Aorta (tissue), 5 donors: ENCODE measurements at places on chromosomes 4 and X.

GRCh38 chrX:2311501-2311900, 189.3 kb downstream of the DHRSX start:
- no peaks in the 10 kb centered on the region for H3K36me3 ChIP-seq
- no peak overlapping the region for H3K27ac ChIP-seq
- DNase-seq = no peak
- no peaks in the 10 kb centered on the region for H3K4me1 ChIP-seq

DNA sequence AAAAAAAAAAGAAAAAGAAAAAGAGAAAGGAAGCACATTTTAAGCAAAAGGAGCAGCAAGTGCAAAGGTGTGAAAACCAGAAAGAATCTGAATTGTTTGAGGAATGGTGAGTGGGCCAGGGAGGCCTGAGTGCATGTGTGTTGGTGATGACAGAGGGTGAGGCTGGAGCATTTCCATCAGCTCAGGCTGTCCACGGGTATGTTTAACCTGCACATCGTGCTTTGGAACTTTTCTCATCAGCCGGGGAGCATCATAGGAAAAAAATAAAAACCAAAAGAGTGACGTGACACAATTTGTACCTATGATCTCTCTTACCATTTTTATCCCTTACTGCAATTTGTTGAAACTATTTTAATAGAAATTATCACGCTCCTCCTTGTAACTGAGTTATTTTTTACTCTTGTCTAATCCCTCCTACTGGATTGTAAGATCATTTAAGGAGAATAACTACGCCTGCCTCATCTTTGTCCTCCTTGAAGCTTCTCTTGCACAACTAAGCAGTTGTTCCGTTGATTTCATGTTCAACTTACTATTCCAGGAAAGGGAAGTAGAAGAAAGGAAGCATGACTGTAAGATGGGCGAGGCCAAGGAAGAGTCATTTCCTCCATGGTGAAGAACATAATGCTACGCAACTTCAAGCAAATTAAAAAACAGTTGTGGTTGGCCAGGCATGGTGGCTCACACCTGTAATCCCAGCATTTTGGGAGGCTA, 7.0 kb downstream of the PALLD start:
- peaks cover 3% of the 10 kb centered on the region for H3K4me1 ChIP-seq
- H3K27ac ChIP-seq = no peak overlapping the region
- no peaks in the 10 kb centered on the region for H3K27me3 ChIP-seq
- no peak for DNase-seq

GRCh38 chr4:100632163-100632562, 114.3 kb upstream of the EMCN start:
- H3K27me3 ChIP-seq = no peaks in the 10 kb centered on the region
- H3K4me1 ChIP-seq = no peaks in the 10 kb centered on the region
- no peaks in the 10 kb centered on the region for H3K36me3 ChIP-seq
- H3K4me3 ChIP-seq = no peak overlapping the region
- no peak overlapping the region for H3K27ac ChIP-seq
- DNase-seq = no peak

DNA sequence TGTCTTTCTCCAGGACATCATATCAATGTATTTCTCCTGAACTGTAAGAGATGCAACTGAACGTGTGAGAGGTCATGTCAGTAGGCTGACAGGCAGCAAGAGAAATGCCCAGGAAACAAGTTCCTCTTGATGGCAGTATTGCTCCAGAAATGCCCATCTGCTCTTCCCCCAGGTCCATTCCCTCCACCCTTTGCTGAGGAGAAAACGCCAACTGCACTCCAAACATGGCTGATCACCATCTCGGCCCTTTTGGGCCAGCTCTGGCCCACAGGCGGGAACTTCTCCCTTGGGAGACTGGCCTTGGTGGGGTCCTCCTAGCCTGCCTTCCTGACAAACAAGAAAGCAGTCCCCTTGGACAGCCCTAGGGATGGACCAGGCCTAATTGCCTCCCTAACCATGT, 276.5 kb upstream of the AGTR2 start:
- no peaks in the 10 kb centered on the region for H3K36me3 ChIP-seq
- H3K27me3 ChIP-seq = no peaks in the 10 kb centered on the region
- no peaks in the 10 kb centered on the region for H3K4me1 ChIP-seq
- H3K27ac ChIP-seq = no peak overlapping the region
- no peak for DNase-seq
- no peak overlapping the region for H3K4me3 ChIP-seq

DNA sequence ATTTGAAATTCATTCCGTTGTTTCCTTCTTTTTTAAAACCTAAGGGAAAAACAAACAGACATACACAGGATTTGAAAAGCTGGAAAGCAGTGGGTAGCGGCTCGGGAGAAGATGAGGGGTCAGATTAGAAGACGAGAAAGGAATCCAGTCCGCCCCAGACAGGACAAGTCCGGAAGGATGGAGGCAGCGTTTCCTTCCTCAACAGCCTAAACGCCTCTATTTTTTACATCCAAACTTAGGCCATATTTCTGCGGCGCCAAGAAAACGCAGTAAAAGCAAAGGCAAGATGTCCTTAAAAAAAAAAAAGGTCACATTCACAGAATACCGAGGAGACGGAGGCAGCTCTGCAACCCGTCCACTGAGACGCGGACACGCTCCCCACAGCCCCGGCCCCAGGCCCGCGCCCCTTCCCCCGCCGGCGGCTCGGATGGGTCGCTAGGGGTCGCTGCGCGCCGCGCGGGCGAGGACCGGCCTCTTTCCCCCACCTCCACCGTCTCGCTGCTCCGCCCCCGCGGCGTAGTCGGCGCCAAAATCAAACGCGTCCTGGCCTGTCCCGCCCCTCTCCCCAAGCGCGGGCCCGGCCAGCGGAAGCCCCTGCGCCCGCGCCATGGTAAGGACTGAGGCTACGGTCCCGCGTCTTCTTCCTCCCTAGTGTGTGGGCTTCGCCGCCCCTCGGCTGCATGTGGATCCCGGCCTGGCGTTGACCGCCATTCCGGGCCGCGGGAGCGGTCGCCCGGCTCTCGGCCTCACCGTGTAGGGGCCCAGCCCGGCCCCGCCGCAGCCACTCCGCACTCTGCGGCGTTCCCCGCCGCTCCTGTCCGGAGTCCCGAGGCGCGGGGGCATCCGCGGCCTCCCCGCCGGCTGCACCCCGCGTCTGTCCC, at the start of gene MND1:
MND1 (plus strand) TSS at position 558 of the 881 bp plus-strand sequence; CDS start at position 608, 50 bp downstream.
- H3K27ac ChIP-seq = no peak within 1 kb of the TSS
- peak within 1 kb of the TSS; percentile 71 for H3K4me3 ChIP-seq
- H3K36me3 ChIP-seq = no peaks in the 10 kb centered on the region
- H3K4me1 ChIP-seq = no peaks in the 10 kb centered on the region
- no peaks in the 10 kb centered on the region for H3K27me3 ChIP-seq
- DNase-seq = peak; percentile 97
